CD4-positive, alpha-beta T cell (primary cell): ENCODE measurements at places on chromosomes 3 and 15.

GRCh38 chr3:127042634-127043033 lies 59.7 kb downstream of the PLXNA1 start:
- no peak for DNase-seq

DNA sequence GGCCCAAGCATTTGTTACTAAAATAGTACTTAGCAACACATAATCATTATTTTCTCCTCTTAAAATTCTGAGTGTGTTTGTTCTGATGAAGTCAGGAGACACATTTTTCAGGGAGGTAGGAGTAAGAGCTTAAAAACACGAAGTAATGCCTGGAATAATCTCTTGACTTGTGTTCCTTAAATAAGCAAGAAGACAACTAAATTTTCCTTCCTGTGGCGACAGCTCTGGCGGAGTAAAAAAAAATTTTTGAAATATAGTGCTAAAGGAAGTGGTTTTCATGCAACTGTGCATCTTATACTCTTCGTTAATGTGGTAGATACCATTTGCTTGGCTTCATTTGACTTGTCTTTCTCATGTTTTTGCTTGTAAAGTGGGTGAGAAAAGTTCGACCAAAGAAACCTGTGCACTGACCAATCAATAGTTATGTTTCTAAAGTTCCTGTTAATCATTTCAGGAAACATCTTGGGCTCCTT lies 11.1 kb upstream of the MBNL1 start:
- DNase-seq = no peak

- no peak for DNase-seq
Observed at GRCh38 chr15:45702041-45702440, 67.2 kb downstream of the SQOR start.

DNA sequence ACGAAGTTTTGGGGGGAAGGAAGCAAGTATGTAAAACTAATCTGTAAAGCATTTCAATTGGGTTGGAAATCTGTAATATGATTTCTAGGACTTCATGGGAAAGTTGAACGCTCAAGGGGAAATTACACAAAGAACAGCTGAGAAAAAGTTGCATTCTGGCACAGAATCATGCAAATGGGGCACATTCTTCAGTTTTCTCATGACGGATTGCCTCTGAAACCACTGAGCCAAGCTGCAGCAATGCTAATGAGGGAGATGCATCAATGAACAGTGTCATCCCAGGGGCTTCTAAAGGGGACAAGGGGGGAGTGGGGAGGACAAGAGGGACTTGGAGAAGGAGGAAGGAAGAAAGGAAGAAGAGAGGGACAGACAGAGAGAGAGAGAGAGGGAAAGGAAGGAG lies 291.4 kb upstream of the ATP11B start:
- DNase-seq = no peak

GRCh38 chr3:127426444-127427153 lies 138.8 kb upstream of the PRR20G start:
- DNase-seq = no peak

- DNase-seq = peak; percentile 91
Observed at GRCh38 chr15:69719527-69720240, 267.1 kb downstream of the RPLP1 start.

DNA sequence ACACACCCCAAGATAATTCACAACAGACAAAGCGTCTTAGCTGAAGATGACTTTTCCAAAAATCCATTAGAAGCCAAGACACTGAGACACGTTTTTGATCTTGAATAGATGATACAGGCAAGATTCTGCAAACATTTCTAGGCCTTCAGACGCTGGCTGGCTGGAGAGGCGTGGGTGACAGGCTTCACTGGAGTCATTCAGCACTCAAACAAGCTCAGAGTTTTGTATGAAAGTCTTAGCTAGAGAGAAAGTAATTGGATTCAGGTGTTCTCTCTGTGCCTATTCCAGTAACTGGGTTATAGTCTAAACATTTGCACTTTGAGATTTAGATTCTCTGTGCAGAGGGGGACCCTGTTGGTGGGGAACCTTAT lies 147.7 kb upstream of the BHLHE40 start:
- no peak for DNase-seq

- no peak for DNase-seq
Observed at GRCh38 chr15:43253431-43254403, 13.0 kb downstream of the TGM5 start.

DNA sequence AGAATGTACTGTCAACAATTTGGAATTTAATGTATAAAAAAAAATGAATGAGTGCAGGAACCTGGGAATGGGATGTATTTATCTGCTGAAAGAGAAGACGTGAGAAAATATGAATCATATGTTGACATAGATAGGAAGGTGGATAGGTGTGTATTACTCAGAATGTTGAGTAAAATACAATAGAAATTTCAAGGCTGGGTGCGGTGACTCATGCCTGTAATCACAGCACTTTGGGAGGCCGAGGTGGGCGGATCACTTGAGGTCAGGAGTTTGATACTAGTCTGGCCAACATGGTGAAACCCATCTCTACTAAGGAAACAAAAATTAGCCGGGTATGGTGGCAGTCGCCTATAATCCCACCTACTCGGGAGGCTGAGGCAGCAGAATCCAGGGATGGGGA lies 202.8 kb downstream of the CADM2 start:
- no peak for DNase-seq
